ENCODE measurements at places on chromosomes 5 and 9. TPM values are rescaled to one million over a fixed set of nuclear protein-coding genes. Genes with fewer than 3 reads are reported as not detected.

Gene SGCD
- total RNA-seq, result 8.0 TPM

Gene LIX1
- total RNA-seq, result 4.7 TPM

Gene PCDHB11
- 0.92 TPM for total RNA-seq

Gene NDOR1
- total RNA-seq, result 7.8 TPM

Gene ORM2
- total RNA-seq, result 52.0 TPM

DNA sequence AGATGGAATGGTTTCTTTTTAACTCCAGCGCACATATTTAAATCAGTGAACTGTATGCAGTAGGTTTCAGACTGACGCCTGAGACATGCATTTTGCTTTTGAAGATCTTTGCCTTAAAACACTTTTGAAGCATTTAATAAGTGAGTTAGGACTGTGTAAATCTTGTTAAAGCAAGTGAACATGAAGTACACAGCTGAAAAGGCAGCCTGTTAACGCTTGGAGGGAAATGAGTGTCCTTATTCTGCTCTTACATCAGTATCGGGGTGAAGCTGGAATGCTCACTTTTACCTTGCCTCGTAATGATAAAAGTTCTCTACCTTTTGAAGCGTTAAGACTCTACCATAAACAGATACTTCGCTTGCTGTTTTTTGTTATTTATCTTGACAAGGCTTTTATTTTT lies 552.2 kb downstream of the ZNF608 start:
- H3K27ac ChIP-seq, result no peak overlapping the region
- H3K27me3 ChIP-seq, result no peaks in the 10 kb centered on the region
- H3K4me1 ChIP-seq, result no peaks in the 10 kb centered on the region
- no peak overlapping the region for H3K4me3 ChIP-seq
- no peak for DNase-seq

DNA sequence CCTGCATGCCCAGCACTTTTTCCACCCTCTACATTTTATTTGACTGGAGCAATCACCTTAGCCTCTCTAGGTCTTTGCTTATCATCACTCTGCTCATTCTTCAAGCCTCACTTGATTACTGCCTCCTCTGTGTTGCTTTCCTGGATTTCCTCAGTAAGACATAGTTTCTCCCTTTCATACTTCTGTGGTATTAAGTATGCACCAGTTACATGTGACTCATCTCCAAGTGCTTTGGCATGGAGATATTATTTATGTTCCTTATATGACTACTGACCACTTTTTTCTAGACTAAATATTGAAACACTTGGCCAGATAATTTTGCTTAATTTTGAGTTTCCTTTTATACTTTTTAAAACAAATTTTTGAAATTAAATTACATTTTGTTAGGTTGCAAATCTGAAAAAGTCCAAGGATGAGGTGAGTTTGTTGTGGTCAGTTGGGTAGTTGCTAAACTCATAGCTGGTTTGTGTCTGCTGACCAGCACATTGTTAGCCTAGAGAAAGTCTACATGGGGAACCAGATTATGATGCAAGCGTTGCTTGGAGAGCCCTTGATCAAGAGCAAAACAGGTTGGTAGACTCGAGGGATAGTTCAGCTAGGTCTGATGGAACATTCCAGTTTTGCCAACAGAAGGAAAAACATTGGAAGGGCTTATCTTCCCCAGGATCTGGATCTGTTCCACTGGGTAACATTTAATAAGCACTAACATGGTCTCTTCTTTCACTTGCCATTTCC lies 140.2 kb downstream of the TMC1 start:
- no peaks in the 10 kb centered on the region for H3K27me3 ChIP-seq
- H3K4me1 ChIP-seq, result no peaks in the 10 kb centered on the region

GRCh38 chr9:18427691-18428090 lies 46.3 kb upstream of the ADAMTSL1 start:
- H3K27me3 ChIP-seq, result no peaks in the 10 kb centered on the region
- no peak overlapping the region for H3K27ac ChIP-seq
- H3K36me3 ChIP-seq, result no peaks in the 10 kb centered on the region
- H3K4me3 ChIP-seq, result no peak overlapping the region
- no peaks in the 10 kb centered on the region for H3K4me1 ChIP-seq
- no peak for DNase-seq

GRCh38 chr5:142820447-142820846 lies 50.3 kb downstream of the ARHGAP26 start:
- peaks cover 37% of the 10 kb centered on the region for H3K4me1 ChIP-seq
- H3K4me3 ChIP-seq, result no peak overlapping the region
- H3K27ac ChIP-seq, result peak overlapping the region; percentile 86
- no peak for DNase-seq
- no peaks in the 10 kb centered on the region for H3K36me3 ChIP-seq

DNA sequence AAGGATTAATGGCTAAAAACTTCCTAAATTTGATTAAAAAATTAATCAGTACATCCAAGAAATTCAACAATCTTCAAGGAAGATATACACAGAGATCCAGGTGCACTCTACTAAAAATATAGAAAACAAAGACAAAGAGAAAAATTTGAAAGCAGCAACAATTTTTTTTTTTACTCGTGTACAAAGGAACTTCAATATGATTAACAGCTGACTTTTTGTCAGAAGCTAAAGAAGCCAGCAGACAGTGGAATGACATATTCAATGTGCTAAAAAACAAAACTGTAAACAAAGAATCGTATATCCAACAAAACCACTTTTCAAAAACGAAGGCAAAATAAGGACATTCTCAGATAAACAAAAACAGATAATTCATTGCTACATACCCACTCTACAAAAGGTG lies 234.6 kb downstream of the FSTL4 start:
- H3K4me1 ChIP-seq, result no peaks in the 10 kb centered on the region
- no peaks in the 10 kb centered on the region for H3K36me3 ChIP-seq
- H3K27ac ChIP-seq, result no peak overlapping the region

DNA sequence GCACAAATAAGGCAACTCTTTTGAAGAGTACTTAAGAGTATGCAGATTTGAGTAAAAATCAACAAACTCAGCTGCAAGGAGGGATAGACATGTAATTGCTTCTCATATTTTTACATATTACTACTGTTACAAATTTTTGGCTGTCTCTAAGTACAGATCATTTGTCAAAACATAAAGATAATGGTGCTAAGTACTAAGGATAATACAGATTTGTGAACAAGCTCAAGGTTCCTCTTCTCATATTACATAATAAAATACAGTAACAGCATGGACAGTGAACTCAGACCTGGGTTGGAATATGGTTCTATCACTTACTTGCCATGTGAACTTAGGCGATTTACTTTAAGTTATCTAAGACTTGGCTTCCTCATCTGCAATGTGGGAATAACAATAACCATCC lies 168.0 kb downstream of the AP3B1 start:
- no peak for DNase-seq
- H3K4me1 ChIP-seq, result no peaks in the 10 kb centered on the region
- H3K27me3 ChIP-seq, result no peaks in the 10 kb centered on the region
- no peak overlapping the region for H3K4me3 ChIP-seq
- H3K36me3 ChIP-seq, result no peaks in the 10 kb centered on the region

DNA sequence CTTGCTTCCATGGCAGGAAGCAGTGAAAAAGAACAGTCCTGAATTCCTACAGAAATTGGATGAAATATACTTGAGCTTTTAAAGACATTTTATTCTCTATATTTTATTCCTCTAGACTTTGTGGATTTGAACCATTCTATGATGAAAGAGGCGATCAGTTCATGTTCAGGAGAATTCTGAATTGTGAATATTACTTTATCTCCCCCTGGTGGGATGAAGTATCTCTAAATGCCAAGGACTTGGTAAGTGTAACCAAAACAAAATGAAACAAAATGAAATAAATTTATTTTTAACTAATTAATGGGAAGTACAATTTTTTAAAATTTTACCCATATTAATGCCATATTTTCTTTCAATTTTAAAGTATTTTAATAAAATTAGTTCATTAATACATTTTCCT lies 34.1 kb downstream of the STARD4 start:
- no peaks in the 10 kb centered on the region for H3K36me3 ChIP-seq
- no peak overlapping the region for H3K27ac ChIP-seq
- no peaks in the 10 kb centered on the region for H3K4me1 ChIP-seq
- no peaks in the 10 kb centered on the region for H3K27me3 ChIP-seq
- H3K4me3 ChIP-seq, result no peak overlapping the region
- no peak for DNase-seq

GRCh38 chr5:56499901-56500300 lies 266.8 kb upstream of the ANKRD55 start:
- H3K27me3 ChIP-seq, result no peaks in the 10 kb centered on the region
- no peaks in the 10 kb centered on the region for H3K36me3 ChIP-seq
- peaks cover 7% of the 10 kb centered on the region for H3K4me1 ChIP-seq
- no peak overlapping the region for H3K4me3 ChIP-seq

DNA sequence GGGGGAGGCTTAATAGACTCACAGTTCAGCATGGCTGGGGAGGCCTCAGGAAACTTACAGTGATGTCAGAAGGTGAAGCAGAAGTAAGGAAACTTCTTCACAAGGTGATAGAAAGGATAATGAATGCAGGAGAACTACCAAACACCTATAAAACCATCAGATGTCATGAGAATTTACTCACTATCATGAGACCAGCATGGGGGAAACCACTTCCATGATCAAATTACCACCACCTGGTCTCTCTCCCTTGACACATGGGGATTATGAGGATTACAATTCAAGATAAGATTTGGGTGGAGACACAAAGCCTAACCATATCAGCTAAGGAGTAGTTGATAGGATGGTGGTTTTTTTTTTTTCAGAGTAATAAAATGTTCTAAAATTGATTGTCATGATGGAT lies 201.8 kb downstream of the CDH12 start:
- DNase-seq, result no peak
- no peak overlapping the region for H3K4me3 ChIP-seq
- H3K4me1 ChIP-seq, result no peaks in the 10 kb centered on the region

DNA sequence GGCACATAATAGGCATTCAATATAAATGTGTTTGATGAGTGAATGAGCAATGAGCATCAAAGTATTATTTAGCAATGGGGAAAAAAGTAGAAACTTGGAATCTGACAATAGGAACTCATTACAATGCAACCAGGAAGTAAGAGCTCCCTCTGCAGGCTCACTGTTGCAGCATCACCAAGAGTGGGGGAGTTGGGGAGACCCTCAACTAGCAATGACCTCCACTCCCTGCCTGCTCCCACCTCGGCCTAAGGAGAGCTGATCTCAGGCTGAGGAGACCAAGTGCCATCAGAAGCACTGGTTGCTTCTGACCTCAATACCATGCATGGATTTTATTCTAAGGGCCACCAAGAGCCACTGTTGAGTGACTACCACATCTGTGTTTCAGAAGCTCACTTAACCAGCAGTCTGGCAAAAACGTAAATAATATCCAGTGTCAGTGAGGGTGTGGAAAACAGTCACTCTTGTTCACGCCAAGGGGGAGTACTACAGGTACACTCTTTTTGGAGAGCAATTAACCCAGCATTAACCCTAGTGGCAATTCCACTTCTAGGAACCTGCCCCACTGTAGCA lies 8.0 kb downstream of the VDAC1 start:
- peak overlapping the region; percentile 79 for H3K27ac ChIP-seq
- H3K27me3 ChIP-seq, result no peaks in the 10 kb centered on the region

DNA sequence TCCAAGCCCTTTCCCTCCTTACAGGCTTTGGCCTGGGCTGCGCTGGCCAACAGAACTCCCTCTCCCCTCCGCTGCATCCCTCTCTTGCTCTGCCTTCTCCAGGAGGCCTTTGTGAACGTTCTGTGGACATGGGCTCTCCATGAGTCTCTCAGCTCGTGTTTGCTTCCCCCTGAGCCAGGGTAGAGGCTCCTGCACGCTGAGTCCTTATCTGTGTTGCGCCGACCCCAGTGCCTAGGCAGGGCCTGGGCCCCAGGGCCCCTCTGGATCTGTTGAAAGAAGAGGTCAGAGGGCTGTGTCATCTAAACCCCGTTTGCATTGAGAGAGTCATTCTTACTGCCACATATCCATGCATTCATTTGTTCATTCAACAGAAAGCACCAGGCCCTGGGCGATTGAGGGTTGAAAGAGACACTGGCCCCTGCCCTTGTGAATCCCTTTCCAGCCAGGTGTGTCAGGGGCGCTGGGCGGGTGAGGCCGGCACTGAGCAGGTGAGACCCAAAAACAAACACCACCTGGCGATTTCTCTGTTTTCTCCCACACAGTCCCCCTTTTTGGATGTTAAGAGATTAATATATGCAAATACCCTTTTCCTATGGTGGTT lies 111.2 kb upstream of the IER5L start:
- no peaks in the 10 kb centered on the region for H3K27me3 ChIP-seq
- H3K4me3 ChIP-seq, result no peak overlapping the region
- H3K4me1 ChIP-seq, result no peaks in the 10 kb centered on the region
- no peaks in the 10 kb centered on the region for H3K36me3 ChIP-seq

DNA sequence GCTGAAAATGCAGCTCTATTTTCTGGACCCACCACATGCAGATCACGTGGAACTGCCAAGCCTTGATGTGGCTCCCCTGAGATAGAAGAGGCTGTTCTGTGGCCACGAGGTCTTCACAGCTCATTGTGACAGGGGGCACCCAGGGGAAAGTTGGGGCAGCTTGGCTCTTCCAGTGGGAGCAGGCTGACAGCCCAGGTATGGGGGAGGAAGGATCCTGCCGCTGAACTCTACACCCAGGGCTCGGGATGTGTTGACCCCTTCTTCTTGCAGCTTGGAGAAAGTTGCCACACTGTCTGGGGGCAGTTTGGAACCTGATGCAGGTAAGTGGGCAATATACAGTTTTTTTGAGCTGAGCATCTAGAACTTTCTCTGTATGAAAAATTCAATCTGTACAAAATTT lies 133.6 kb upstream of the PITX1 start:
- no peaks in the 10 kb centered on the region for H3K4me1 ChIP-seq
- no peaks in the 10 kb centered on the region for H3K36me3 ChIP-seq
- no peak overlapping the region for H3K4me3 ChIP-seq
- H3K27me3 ChIP-seq, result no peaks in the 10 kb centered on the region

- no peak for DNase-seq
- H3K27ac ChIP-seq, result no peak overlapping the region
- H3K4me3 ChIP-seq, result no peak overlapping the region
- peaks cover 18% of the 10 kb centered on the region for H3K4me1 ChIP-seq
Observed at GRCh38 chr9:81716409-81716808, 27.1 kb upstream of the TLE1 start.

DNA sequence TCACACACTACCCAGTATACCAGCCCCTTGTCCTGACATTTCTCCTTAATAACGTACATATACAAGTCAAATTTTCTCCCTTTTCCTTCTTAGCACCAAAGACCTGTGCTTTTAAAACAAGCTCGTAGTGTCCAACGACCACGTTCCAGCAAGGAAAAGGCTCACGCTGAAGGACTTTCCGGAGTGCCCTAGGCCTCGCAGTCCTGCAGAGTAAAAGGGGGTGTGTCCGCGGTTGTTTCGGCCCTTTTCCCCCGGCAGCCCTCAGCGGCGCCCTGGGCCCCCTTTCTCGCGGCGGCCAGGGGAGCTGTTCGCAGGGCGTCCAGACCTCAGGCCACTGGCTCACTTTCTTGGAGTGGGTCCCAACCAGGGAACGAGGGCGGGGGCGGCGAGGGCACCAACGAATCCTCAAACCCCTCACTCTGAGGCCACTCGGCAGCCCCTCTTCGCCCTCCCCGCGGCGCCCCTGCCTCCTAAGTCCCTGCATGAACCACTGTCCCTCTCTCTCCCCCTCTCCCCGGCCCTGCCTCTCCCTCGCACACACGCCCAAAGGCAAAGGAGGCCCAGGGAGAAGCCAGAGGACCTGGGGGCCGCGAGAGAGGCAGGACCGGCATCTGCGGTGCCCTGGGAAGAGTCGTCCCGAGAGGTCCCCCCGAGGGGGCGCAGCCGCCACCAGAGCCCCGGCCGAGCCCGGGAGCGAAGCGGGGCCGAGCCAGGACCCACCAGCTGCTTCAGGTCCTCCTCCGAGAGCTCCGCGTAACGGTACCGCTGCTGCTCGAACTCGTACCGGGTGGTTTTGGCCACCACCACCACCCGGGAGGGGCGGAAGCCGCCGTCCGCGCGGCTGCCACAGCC lies 720 bp downstream of the NADK2 start:
- peak overlapping the region; percentile 58 for H3K4me3 ChIP-seq
- no peaks in the 10 kb centered on the region for H3K27me3 ChIP-seq
- peaks cover 39% of the 10 kb centered on the region for H3K4me1 ChIP-seq
- H3K36me3 ChIP-seq, result no peaks in the 10 kb centered on the region
